NCI-H2171 treated with DMSO at 0.1 percent for 48 hours (cell line): ENCODE measurements at places on chromosomes 4 and X.

- DNase-seq = no peak
Observed at GRCh38 chr4:4666693-4667621, 125.1 kb upstream of the STX18 start.

- no peak for DNase-seq
Observed at GRCh38 chr4:110165382-110166286, 32.8 kb downstream of the ELOVL6 start.

GRCh38 chr4:119744580-119744979 is 116.0 kb upstream of the PDE5A start:
- DNase-seq = no peak

DNA sequence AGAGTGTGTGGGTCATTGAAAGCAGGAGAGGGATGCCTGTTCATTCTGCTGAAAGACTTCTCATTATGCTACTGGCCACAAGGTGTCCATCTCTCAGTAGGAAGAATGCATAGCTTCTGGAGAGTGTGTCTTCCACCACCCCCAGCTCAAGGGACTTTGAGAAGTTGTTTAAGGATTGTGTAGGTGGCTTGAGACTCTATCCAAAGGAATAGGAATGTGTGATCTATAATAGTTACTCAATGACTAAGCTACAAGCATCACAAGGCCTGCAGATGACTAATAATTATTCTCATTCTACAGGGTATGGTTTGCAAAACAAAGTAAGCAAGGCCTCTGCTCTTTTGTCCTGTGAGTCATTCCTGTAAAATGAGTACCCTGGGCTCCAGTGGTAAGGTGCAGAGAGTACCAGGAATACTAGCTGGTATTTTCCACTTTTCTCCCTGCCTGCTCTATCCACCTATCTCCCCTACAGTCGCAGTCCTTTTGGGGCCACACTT is 279.8 kb upstream of the BOD1L1 start:
- no peak for DNase-seq

DNA sequence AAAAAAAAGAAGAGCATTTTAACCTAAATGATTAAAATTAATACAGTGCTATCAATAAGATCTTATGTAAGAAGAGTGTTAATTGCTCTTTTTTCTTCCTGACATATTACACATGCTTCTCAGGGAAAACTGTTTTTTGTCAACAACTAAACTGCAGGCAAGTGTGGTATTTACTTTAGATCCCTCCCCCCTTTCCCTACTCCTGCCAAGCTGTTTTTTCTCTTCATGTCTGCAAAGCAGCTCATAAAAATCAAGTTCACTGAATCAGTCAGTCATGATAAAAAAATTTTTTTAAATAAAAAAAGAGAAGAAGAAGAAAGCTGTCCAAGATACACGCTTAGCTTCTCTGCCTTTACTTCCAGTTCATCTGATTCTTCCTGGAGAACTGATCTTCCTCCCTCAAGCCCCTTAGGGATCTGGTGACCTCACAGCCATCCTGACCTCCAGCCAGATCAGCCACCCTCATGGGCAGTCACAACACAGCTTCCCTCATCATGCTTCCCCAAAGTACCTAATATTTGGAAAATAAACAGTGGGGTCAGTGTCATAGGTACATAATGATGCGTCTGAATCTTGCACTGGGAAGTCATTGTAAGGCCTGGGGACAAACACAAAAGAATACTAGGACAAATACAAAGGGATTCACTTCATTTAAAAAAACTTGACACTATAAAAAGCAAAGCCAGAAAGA is 87.0 kb downstream of the ZNF827 start:
- DNase-seq = no peak

DNA sequence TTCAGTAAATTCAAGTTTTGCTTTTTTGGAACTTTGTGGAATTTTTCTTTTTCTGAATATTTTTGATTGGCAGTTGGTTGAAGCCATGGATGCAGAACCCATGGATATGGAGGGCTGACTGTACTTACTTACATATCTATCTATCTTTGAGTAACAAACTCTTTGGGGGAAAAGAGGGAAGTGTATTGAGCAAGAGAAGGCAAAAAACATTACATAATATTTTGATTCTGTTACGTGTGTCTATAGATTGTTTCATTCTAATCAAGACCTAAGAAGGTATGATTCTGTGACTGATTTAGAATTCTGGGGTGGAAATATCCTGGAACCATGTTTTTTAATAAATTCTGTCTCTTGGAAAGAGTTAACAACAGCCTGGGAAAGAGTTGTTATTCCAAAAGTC is 31.5 kb downstream of the GRSF1 start:
- no peak for DNase-seq

DNA sequence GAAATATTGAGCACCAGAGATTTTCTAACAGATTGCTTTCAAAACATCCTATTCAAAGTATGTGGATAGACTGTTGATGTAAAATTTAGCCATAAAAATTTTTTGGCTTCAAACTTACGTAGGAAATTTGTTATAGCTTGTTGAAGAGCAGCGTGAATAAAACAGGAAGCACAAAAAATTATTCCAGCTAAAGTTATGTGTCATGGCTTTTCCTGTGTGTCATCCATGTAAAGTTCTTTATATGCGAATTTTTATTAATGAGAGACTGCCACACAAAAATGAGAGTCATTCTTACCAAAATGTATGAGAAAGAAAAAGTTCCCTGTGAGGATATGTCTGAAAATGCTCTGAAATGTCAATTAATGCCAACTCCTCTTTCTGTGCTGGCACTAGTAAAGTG is 19.5 kb downstream of the EPGN start:
- no peak for DNase-seq

DNA sequence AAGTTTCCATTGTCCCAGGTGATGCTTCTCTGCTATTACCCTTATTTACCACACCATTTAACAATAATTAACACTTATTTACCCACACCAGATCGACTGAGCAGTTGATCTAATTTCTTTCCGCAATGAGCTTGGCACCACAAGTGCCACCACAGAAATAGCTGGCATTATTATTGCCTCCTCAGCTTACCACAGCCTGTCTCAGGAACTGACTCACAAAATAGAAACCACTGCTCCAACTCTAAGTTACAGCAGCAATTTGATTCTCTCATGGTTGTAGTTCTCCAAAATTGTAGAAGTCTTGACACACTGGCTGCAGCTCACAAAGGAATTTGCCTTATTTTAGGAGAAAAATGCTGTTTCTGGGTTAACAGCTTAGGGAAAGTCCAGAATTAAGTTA is 22.5 kb downstream of the ZNF721 start:
- DNase-seq = no peak

DNA sequence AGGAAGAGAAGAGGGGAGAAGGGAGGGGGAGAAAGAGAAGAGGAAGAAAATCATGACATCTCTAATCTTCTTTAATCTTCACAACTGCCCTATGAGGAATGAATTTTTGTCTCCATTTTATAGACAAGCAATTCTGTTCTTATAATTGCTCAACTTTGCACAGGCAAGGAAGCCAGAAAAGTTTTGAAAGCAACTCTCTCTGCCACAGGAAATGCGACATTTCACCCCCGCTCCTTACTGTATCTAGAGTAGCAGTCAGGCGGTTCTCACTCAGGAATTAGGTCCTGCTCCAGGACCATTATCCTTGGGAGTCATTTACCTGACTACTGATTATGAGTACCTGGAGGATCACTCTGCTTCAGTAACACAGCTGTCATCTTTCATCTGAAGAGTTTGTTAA is 69.2 kb upstream of the FAM9A start:
- DNase-seq = no peak

- no peak for DNase-seq
Observed at GRCh38 chr4:150145090-150145945, 67.1 kb downstream of the DCLK2 start.

DNA sequence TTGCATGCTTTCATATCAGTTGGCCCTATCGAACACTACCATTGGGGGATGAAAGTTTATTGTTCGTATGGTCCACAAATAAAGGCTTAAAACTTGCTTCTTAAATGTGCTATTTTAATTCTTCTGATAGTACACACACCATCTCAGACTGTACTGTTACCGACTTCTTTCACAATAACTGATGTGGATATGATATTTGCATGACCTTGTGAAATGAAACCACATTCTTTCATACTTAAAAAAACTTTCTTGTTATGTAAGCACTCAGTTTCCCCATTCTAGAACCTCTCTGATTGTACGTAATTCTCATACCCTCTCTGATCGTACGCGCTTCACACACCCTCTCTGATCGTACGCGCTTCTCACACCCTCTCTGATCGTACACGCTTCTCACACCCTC is 12.0 kb upstream of the WDR19 start:
- DNase-seq = no peak

GRCh38 chr4:41215969-41216293 is 1.6 kb upstream of the APBB2 start:
- DNase-seq = no peak

DNA sequence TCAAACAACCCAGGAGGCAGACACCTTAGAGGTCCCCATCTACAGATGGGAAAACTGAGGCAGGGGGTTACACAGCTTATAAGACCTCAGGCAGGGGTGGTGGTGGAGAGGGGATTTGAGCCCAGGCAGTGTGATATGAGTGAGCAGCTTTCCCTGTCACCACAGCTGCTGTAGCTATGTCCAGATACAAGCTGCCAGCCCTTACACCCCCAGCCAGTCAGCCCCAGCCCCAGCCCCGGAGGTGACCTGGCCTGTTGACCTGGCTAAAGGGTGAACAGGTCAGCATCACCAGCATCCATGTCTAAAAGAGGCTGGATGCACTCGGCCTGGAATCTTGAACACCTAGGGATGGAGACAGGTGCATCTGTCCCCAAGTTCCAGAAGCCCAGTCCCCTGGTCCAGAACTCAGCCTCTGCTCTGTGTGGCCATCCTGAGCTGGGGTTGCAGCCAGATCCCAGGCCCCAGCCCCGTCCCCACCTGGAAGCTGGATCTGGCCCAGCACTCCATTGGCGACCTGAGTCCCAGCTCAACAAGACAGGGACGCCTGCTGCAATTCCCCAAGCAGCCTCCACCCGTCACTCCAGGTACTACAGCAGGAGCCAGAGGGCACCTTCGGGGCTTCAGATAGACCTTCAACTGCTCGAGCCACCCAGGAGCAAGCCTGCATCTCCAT is 89.5 kb downstream of the JAKMIP1 start:
- DNase-seq = no peak

GRCh38 chrX:139093201-139093600 is 381.7 kb upstream of the FGF13 start:
- DNase-seq = no peak
